ENCODE measurements at places on chromosomes 7 and 10. TPM values are rescaled to one million over a fixed set of nuclear protein-coding genes. Genes with fewer than 3 reads are reported as not detected.

DNA sequence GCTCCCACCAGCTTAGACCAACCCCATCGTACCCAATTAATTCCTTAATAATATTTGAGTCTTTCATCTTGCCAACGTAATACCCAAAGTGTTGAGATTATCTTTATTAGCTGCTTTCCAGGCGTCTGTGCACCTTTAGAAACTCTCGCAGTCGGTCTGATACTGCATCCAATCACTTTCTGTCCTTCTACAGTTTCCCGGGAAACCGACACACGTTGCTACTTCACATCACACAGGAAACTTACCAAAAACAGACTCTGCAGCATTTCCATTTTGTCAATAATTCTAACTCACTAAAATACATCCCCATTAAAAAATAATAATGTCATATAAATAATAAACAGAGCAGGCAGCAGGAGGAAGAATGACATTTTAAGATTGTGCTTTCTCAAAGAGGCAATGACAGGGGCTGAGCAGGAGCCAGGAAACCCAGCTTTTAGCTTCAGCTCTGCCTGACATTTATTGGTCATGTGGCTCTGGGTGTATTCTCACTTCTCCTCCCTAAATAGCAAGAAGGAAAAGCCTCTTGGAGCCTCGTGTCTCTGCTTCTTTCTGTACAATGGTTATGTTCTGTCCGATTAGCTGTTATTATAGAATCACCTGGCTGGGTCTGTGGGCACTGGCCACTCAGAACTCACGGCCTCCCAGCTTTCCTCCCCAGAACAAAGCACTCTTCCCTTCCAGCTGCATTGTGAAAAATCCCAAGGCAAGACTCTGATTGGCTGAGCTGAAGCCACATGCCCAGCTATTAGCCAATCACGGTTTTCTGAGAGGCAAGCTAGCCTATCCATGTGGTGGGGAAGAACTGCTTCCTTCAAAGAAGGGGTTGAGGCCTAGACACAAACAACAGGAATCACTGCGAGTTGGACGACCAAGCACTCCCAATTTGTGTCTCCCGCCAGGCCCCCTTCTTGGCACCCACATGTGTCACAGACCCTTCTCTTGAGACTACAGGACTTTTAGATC is 424.7 kb upstream of the FOXK1 start:
- H3K27ac ChIP-seq = no peak overlapping the region
- H3K4me3 ChIP-seq = no peak overlapping the region

DNA sequence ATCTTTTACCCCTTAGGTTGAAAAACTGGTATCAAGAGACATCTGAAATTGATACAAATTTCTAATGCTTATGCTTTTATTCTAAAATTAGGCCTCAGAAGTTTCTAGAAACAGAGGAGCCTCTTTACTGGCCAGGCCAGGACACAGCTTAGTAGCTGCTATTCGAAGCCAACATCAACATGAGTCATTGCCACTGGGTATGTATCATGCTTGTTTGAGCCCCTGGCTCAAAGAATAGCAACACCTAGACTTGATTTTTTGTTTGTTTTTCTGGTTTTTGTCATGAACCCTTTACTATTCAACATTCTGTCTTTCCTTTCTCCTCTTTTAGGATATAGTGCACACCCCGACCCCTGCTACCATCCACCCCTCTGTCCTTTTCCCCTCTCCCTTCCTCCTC is 90.9 kb upstream of the STK17A start:
- no peaks in the 10 kb centered on the region for H3K36me3 ChIP-seq
- no peaks in the 10 kb centered on the region for H3K27me3 ChIP-seq
- no peak overlapping the region for H3K27ac ChIP-seq
- no peak for DNase-seq

DNA sequence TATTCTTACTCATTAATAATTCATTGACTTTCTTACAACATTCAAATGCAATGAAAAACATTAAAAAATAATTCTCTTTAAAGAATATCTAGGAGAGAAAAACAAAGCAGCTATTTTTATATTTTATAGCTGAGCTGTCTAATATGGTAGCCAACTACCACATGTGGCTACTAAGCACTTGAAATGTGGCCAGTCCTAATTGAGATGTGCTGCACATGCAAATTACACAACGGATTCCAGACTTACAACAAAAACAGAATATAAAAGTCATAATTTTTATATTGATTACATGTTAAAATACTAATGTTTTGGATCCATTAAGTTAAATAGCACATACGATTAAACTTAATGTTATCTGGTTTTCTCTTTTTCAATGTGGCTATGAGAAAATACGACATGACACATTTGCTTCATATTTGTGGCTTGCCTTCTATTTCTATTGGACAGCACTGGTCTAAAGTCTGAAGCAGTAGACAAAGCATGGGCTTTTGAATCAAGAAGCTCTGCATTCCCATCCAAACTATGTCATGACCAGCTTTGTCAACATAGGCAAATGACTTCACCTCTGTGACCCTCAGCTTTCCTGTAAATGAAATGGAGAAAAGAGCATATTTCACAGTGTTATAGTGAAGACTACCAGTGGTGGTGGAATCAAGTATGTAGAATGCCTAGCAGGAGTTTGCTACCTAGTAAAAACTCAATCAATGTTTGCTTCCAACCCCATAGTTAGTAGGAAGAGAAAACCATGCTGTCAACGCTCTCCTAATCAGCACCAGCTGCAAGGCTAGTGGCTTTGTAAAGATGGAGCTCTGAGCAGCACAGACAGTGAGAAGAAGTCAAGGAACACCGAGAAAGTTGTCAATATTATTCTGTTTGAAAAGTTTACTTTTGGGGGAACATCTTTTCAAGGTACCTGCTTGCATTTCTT is 37.1 kb upstream of the GDF10 start:
- H3K4me3 ChIP-seq = no peak overlapping the region
- H3K4me1 ChIP-seq = no peaks in the 10 kb centered on the region
- no peaks in the 10 kb centered on the region for H3K27me3 ChIP-seq
- H3K36me3 ChIP-seq = no peaks in the 10 kb centered on the region
- no peak overlapping the region for H3K27ac ChIP-seq

- H3K27me3 ChIP-seq = no peaks in the 10 kb centered on the region
- no peak for DNase-seq
- no peak overlapping the region for H3K4me3 ChIP-seq
Observed at GRCh38 chr10:59829601-59830000, 76.3 kb upstream of the MRLN start.

Gene SUFU
- total RNA-seq = 18.9 TPM

Gene GATA3
- total RNA-seq = 23.5 TPM

Gene INTS1
- total RNA-seq = 91.3 TPM

DNA sequence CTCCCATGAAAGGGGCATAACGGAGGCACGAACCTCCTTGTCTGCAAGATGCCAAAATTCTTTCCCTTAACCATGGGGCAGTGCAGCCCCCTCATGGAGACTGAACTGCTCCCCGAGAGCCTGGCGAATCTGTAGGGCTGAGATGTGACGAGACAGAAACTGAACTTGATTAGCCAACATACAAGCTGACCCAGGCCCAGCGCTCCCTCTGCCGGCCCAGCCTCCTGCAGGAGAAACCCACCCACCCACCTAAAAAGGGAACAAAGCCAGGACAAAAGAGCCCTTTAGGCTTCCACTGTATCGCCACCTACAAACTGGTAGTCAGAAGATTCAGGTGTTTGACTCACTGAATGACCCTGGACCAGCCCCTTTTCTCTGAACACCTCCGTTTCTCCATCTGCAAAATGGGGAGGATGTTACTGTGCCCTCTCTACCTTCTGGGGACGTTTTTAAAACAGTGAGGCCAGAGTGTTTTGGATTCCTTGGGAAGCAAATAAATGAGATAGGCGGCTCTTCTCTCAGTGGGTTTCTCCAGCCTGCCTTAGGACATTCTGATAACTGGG is 58.4 kb downstream of the C10orf105 start:
- no peak overlapping the region for H3K4me3 ChIP-seq
- no peaks in the 10 kb centered on the region for H3K4me1 ChIP-seq
- no peaks in the 10 kb centered on the region for H3K36me3 ChIP-seq
- no peak for DNase-seq
- no peaks in the 10 kb centered on the region for H3K27me3 ChIP-seq
- no peak overlapping the region for H3K27ac ChIP-seq

Gene ADRA2A
- total RNA-seq = 7.8 TPM

- no peaks in the 10 kb centered on the region for H3K36me3 ChIP-seq
- DNase-seq = no peak
- H3K27me3 ChIP-seq = no peaks in the 10 kb centered on the region
- H3K4me3 ChIP-seq = no peak overlapping the region
Observed at GRCh38 chr10:112801748-112802147, 148.3 kb upstream of the TCF7L2 start.

- H3K4me3 ChIP-seq = no peak overlapping the region
- no peak overlapping the region for H3K27ac ChIP-seq
- H3K4me1 ChIP-seq = no peaks in the 10 kb centered on the region
Observed at GRCh38 chr7:74619235-74619860, 38.2 kb upstream of the GTF2I start.

DNA sequence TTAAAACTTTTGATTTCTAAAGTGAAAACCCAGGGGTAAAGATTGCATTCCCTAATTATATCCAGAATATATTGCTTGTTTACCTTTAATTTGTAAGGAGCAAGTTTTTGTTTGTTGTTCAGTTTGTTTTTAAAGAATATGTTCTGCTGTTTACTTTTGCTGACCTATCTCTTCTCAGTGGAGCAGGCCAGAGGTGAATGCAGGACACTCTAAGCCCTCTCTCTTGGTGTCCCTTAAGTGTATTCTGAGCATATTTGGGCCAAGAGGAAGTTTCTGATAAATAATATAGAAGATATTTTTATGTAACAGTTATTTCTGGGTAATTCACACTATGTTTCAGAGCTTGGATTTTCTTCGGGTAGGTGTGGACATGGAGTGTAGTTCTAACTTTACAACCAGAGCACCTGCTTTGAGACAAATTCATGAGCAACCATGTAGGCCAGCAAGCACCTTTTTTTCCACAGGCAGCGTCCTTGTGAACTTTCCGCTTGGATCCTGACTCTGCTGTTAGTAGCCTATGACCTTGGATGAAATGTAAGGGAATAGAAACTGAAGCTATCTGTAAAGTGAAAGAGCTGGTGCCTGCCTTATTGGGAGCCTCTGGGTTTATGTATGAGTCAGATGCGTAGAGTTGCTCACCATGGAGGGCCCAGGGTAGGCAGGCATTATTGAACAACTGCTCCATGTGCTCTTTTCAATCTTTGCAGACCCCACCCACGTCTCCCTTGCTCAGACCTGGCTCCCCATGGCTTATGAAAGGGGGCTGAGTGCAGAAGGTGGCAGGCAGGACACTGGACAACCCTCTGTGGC is 16.1 kb downstream of the OGDH start:
- peaks cover 9% of the 10 kb centered on the region for H3K36me3 ChIP-seq
- no peak for DNase-seq
- H3K4me1 ChIP-seq = no peaks in the 10 kb centered on the region
- H3K4me3 ChIP-seq = no peak overlapping the region
- H3K27me3 ChIP-seq = no peaks in the 10 kb centered on the region

DNA sequence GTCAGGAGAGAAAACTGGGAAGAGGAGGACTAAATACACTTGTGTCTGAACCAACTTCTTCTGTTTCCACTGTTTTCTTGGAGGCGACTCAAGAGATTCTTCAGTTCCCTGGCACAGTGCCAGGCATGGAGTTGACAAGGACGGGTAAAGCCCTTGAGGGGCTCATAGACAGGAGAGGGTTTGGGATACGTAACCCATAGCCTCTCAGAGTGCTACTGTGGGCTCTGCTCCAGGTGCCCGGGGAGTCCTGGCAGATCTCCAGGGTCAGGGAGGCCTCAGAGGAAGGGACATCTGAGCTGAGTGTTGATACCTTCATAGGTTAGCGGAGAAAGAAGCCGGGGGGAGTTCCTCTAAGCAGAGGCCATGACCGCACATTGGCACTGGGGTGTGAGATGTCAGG is 42.0 kb downstream of the GALNT17 start:
- no peaks in the 10 kb centered on the region for H3K36me3 ChIP-seq
- H3K27ac ChIP-seq = no peak overlapping the region
- peaks cover 2% of the 10 kb centered on the region for H3K27me3 ChIP-seq
- no peak overlapping the region for H3K4me3 ChIP-seq
- DNase-seq = no peak

Gene TFR2
- total RNA-seq = 0.79 TPM
